ENCODE measurements at places on chromosomes 11 and 22.

DNA sequence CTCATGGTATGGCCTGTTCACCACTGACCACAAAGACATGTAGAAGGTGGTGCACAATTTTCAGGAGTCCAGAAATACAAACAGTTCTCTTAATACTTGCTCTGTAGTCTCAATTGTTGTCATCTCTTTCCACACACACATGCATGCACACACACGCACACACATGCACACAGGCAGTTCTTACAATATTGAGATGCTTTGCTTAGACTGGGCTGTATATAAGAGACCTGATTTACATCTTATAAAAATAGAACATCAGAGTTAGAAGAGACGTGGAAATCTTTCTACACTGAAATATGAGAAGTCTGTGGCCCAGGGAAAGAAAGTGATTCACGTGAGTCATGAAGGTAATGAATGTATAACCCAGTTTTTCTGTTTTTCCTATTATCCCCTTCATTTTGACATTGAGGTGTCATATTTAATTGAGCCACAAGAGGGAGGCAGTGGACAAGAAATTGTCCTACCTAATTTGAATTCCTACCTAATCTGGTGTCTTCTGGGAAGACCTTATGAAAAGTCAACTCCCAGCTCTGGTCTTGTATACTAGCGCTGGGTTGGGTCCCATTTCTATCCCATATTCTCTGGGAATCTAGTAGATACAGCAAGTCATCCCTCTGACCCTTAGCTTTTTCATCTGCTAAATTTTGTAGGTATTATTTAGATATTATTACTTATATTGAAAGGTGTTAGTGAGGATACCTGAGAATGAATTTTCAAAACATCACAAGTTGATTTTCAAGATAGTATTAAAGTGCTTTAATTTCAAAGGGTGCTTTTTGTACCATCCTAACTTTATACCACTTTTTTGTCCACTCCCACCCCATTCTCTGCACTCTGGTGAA lies 14.9 kb upstream of the MS4A4A start:
- no peak for DNase-seq

DNA sequence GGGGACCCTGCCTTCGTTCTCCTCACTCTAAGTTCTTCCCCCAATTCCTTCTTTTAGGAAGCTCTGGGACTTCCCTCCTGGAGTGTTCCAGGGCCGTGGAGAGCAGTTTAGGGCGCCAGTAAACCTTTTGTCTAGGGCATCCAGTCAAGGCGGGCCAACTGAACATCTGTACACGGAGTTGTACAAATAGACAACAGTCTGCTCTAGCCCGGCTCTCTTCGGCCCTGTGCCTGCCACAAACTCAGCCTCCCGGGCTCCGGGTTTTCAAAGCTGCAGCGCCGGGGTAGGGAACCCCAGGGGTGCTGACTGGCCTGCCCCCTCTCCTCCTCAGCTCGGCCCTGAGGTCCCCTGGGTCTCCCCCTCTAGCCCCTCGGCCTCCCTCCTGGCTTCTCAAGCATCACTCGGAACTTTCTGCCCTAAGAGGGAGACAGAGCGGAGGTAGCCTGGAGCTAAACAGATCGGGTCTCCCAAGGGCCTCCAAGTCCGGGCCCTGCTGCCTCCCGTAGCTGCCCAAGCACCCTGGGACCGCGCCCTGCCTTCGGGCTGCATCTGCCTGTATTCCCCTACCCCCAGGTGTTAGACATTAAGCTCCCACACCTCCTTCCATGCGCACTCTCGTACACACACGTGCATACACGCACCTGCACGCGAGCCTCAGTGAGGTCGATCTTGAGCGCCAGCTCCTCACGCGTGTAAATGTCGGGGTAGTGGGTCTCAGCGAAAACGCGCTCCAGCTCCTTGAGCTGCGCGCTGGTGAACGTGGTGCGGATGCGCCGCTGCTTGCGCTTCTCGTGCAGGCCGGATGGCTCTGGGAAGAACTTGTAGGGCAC lies 3.3 kb downstream of the PHOX2A start:
- DNase-seq, result peak; percentile 29

DNA sequence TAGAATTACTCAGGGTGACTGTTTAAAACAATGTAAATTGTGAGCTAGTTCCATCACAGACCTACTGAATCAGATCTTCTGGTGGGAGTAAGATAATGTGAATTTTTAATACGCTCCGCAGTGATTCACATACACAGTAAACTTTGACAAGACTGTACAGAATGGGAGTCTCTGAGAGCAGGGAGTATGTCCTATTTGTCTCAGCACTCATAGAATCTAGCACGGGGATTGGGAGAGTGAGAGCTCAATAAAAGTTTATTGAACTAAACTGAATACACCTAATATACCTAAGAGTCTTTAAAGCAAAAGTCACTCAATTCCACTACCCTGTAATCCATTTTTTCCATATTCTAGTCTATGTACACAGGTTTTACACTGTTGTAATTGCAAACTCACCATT lies 11.2 kb upstream of the GAB2 start:
- DNase-seq, result no peak

- DNase-seq, result no peak
Observed at GRCh38 chr22:20391222-20391621, 2.7 kb upstream of the ZNF74 start.

GRCh38 chr11:128323381-128323780 lies 264.0 kb downstream of the ETS1 start:
- peak; percentile 56 for DNase-seq

- no peak for DNase-seq
Observed at GRCh38 chr11:2645779-2646118, 54.0 kb downstream of the KCNQ1OT1 start.

DNA sequence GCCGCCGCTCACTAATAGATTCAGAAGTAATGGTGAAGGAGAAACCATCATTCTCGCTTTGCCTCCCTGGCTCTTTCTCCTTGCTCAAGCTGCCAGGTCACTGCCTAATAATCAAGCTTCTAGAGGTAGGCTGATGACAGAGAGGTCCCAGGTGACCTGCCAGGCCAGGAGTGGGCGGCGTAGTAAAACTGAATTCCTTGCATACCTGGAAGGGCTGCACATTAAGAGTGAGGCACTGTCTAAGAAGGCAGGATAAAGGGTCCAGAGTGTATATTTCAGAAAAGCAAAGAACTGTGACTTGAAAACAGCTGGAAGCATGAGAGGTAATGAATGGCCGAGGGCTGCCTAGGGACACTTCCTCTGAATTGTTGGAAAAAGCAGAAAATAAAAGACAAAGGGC lies 4.1 kb downstream of the SYT13 start:
- no peak for DNase-seq

GRCh38 chr22:20550851-20551744 lies 43.7 kb downstream of the MED15 start:
- DNase-seq, result peak; percentile 76

GRCh38 chr22:26229910-26230309 lies 60.6 kb downstream of the SEZ6L start:
- no peak for DNase-seq

- no peak for DNase-seq
Observed at GRCh38 chr11:57483562-57483918, 23.2 kb downstream of the RTN4RL2 start.

- DNase-seq, result no peak
Observed at GRCh38 chr22:42331014-42331413, 60.6 kb upstream of the TCF20 start.

DNA sequence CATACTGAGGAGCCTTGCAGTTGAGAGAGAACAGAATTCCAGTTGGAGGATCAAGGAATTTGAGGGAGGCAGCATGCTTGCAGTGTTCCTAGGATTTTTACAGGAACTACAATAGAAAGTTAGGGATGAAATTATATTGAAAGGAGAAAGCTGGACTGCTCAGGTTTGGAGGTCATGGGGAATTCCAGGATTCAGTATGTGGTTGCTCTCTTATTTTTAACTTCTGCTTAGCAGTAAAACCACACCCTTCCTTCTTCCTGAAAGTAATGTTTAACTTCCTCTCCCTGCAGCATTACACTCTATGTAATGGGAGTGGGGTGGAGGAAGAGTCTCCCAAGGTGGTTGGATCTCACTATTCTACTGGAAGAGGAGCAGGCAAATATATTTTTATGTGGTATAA lies 31.3 kb downstream of the CTNND1 start:
- no peak for DNase-seq

- DNase-seq, result no peak
Observed at GRCh38 chr22:30044369-30044768, 35.9 kb upstream of the HORMAD2 start.

DNA sequence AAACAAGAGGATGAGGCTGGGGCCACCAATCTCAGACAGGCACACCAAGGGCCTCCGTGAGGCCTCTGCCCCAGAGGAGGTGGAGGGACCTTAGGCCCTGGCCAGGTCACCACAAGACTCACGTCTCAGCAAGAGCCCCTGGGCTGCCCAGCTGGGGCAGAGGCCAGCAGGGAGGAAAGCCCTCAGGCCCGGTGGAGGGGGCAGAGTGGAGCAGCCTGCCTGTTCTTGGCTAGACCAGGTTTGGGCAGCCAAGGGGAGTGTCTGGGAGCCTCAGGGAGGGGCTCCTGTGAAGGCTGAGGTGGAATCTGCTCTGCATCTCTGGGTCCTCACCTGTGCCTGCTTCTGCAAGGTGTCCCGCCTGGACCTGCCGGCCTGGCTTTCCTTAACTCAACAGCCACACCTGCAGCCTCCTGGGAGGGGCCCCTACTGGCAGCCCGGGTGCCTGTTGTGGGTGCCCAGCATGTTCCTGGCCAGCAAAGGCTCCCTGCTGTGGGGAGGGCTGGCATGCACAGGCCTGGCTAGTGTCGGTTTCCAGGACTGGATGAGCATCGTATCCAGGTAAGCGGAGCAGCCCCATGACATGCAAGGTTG lies 11.9 kb downstream of the TTLL12 start:
- no peak for DNase-seq

- no peak for DNase-seq
Observed at GRCh38 chr22:38618258-38618657, 37.9 kb downstream of the FAM227A start.

DNA sequence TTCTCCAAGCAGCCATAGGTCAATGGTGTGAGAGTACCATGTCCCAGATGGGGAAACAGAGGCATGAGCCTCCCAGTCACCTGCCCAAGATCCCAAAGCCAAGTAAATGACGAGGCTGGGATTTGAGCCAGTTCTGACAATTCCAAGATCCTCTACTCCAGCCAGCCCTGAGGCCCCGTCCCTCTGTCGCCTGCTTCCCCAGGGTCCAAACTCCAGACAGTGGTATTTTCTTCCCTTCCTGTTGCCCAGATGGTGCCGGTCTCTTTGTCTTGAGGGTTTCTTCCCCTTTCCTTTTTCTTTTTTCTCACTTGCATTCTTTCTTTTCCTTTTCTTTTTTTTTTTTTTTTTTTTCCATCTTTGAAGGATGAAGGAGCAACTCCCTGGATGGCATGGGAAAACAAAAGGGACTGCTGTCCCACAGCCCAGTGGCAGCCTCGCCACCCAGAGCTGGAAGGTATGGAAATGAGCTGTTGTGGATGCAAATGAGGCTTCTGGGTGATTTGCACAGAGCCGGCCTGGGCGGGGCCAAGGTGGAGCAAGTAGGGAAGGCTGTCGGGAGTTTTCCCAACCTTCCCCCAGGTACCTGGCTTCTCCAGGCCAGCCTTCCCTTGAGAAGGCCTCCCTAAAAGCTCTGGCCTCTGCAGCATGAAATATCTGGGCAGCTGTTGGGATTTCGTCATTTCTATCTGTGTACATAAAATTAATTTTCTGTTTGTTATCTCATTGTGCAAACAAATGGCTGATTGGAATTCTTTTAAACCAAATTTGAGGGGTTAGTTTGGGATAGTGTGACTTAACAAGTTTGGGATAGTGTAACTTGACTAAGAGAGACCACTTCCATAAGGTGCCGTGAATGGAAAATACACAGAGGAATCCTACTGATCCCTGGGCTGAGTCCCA lies 146.8 kb downstream of the MN1 start:
- no peak for DNase-seq

DNA sequence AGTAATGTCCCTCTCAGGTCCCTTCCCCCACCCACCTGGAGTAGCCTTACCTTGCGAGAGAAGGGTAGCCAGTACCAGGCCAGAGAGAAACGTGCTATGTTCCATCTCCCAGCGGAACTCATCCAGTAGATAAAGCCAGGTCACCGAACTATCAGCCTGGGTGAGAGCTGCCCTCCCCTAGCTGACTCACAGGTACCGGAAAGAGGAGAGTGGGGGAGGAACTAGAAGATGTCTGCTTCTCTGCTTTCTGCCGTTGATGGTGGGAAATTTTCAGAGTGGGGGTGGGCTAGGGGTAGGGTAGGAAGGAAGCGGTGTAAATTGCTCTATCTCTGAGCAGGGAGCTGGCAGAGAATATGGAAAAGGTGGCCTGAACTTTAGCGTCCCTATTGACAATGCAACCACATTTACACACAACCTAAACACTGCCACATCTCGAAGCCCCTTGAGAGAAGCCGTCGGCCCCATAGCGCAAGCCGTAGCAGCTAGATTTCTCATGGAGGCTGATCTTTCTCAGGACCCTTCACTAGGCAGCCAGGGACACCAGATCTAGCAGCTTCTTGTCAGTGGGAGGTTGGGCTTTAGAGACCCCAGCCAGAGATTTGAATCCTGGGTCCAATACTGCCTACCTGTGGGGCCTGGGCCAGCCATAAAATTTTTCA lies at the start of gene CD3D:
Gene CD3D, minus strand, starts transcription at position 203 of the 659 bp plus-strand sequence. Its CDS starts 98 bp downstream, at position 105.
- DNase-seq, result peak; percentile 67

DNA sequence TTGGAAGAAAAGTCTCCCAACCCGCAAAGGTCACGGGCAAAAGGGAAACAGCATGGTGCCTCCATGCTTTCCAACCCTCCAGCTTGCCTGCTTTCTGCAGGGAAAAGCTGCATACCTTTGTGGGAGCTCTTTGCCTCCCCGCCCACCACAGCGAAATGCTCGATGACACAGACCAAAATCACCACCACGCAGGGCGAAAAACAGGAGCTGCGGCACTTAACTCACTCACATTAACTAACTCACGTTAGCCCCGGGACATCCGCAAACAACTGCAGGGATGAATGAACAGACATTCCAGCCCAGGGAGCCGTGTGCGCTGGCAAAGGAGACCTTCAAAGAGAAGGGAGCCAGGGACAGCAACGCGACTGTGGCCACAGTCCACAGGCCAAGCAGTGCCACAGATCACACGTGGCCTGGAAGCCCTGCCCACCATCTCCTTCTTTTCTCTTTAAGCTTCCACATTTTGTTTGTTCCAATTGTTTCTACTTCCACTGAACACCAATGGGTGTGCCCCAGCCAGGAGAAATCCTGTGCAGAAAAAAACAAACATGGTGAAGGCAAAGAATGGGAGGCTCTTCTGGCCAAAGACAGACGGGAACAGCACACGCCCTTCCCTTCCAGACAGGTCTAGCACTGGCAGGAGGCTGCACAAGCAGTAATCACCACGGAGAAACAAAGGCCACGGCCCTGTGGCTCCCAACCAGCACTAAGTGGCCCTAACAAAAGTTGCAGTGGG lies 39.3 kb downstream of the DUSP8 start:
- no peak for DNase-seq

GRCh38 chr11:28820296-28820989 lies 712.3 kb downstream of the METTL15 start:
- DNase-seq, result no peak

DNA sequence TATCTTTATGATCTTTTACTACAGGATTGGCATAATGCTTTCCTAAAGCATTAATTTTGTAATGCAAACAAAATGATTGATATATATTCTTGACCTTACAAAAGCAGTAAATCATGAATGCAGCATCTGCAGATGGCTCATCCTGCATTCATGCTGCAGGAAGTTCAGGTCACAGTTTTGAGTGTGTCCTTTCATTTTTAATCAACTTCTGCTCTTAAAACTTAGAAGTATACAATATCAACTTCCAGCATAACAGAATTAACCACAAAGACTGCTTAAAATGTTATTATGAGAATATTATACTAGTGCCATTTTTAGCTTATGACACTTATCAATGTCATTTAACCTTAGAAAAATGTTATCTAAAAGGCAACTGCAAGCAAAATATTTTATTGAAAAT lies 54.0 kb downstream of the SLC36A4 start:
- DNase-seq, result no peak
